ENCODE measurements at places on chromosomes 16 and 17. TPM values are rescaled to one million over a fixed set of nuclear protein-coding genes. Genes with fewer than 3 reads are reported as not detected.

DNA sequence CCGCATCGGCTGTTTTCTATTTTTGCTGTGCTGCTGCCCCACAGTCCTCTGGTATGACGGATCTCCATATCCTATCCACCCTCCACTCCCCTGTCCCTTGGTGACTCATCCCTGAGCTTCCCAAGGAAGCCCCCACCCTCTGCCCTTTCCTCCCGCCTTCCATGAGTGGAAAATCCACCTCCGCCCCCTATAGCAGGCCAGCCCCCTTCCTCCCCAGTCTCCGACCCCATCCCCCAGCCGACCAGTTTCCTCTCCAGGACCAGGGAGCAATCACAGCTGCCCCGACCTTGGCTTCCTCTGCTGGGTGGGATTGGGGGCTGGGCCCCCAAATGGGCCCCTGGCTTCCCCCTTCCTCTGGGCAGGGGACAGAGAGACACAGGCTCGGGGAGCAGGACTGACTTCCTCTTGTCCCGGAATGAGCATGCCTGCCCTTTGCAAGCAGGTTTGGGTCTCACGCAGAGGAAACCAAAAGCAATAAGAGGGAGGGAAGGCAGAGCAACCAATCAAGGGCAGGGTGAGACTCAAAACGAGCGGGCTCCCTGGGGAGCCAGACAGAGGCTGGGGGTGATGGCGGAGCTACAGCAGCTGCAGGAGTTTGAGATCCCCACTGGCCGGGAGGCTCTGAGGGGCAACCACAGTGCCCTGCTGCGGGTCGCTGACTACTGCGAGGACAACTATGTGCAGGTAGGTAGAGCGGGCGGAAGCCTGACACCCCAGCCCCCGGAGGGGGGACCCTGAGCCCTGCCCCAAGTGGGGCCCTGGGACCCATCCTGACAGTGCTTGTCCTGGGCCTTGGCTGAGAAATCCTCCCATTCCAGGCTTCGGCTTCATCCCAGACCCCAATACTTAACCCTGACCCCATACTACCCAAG is at the start of the genes ABI3 and GNGT2:
Gene ABI3 (plus strand): TSS at position 550 of the 872 bp plus-strand sequence. CDS start 18 bp downstream, at position 568.
Gene GNGT2 (minus strand): TSS at position 417 of the 872 bp plus-strand sequence. CDS start 3,152 bp downstream, outside the sequence.
- DNase-seq, result peak; percentile 87

DNA sequence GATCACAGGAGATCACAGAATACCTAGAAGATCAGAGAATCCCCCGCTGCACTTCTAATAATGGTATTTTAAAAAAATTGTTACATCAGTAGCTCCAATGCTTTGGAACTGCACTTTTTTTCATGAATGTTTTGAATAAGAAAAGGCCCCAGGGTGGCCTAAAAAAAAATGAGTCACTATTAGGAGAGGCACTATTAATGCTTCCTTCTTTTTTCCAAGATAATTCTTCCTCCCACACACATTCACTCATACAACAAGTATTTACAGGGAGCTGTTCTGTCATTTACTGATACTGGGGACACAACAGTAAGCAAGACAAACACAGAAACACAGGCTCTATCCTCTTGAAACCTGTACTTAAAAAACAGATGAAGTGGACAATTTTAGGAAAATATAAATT is 675 bp upstream of the PDZD9 start:
- no peak for DNase-seq

DNA sequence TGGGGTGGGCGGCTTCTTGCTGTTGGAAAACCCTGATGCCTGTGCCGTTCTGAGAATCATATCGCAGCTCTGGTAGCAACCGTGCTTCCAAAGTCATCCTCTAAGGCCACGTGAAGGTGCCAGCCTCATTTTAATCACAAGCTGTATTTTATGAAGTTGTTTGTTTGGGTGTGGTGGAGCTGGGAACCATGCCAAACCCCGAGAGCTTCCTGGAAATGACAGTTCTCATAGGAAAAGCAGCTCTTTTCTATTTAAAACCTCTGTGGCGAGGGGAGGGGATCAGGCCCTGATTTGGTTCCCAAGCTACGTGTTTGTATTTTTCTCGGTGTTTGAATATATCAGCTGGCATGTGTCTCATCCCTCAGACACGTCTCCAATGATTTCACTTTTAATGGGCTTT is 21.7 kb downstream of the KNOP1 start:
- peak; percentile 94 for DNase-seq

GRCh38 chr17:79438546-79439334 is 172.1 kb downstream of the RBFOX3 start:
- no peak for DNase-seq

KRT20 gene
- not detected for total RNA-seq

TNRC6C gene
- 17.5 TPM for total RNA-seq

- no peak for DNase-seq
Observed at GRCh38 chr17:77279448-77280303, 138.9 kb downstream of the SEC14L1 start.

DNA sequence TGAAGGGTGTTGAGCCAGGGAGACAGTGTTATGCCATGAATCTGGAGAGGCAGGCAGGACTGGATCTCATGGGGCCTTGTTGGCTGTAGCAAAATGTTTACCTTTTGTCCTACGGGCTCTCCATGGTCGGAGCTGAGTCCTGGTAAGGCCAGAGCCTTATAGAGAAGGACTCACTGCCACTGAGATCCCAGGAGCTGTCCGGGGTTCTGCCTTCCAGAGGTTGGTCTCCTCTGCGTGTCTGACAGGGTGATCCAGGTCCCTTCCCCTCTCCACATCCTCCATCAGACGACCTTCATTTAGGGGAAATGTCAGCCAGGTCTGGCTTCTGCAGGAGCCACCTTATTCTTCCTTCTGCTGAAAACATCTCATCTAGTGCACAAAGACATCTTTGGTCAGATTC is 285.2 kb upstream of the N4BP1 start:
- no peak for DNase-seq

DNA sequence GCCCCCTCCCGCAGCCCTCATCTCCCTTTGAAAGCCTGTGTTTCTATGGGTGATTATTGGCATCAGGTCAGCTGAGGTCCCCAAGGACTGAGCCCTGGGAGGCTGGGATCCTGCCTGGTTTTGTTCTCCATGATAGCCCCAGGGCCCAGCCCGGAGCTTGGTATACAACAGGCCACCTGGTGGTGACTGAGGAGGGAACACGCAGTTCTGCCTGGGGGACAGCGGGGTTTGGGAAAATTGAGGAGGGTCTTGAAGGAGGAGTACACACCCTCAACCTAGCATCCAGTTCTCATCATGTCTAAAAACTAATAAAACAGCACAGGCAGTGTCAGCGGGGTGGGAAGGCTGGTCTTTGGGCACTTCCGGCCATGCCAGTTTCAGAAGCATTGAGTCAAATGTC is 335.1 kb downstream of the CPPED1 start:
- DNase-seq, result no peak

GDPD3 gene
- 18.6 TPM for total RNA-seq

DNA sequence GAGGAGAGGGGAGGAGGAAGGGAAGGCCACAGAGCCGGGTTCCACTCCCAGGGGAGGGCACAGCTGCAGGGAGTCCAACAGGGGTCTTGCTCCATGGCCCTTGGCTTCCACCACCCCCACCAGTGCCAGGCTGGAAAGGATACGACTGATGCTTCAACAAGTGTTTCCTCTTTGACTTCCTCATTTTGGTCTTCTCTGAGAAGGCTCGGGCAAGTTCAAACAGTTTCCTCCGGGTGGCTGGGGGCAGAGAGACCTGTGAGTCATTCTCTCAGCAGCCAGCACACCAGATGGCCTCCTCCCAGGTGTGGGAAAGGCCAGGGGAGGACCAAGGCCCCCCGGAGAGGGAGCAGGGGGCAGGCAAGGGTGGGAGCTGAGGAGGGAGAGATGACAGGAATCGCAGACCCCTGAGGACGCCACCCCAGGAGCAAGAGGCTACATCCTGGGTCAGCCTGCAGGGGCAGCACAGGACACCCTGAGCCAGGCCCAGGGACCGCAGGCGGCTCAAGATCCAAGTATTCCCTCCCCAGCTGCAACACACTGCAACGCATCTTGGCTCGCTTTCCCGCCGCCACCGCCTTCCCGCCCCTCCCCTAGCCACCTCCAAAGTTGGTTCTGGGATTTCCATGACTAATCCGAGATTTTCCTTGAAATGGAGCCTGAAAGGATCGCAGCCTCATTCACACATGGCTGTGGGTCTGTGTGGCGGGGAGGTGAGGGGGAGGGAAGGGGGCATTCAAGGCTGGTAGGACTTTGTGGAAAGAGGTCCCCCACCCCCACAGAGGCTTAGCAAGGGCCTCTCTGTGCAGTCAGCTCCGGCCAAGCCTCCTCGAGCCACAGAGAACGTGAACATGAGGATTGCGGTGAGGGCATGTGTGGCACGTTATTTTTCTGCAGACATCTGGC is 18.4 kb upstream of the MRPS23 start:
- DNase-seq, result peak; percentile 91

- DNase-seq, result peak; percentile 75
Observed at GRCh38 chr17:65055708-65056638, 567 bp downstream of the GNA13 start.

DNA sequence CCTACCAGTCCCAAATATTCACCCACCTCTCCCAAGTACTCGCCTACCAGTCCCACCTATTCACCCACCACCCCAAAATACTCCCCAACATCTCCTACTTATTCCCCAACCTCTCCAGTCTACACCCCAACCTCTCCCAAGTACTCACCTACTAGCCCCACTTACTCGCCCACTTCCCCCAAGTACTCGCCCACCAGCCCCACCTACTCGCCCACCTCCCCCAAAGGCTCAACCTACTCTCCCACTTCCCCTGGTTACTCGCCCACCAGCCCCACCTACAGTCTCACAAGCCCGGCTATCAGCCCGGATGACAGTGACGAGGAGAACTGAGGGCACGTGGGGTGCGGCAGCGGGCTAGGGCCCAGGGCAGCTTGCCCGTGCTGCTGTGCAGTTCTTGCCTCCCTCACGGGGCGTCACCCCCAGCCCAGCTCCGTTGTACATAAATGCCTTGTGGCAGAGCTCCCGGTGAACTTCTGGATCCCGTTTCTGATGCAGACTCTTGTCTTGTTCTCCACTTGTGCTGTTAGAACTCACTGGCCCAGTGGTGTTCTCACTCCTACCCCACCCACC is 29.8 kb downstream of the POLR2A start:
- no peak for DNase-seq

DNA sequence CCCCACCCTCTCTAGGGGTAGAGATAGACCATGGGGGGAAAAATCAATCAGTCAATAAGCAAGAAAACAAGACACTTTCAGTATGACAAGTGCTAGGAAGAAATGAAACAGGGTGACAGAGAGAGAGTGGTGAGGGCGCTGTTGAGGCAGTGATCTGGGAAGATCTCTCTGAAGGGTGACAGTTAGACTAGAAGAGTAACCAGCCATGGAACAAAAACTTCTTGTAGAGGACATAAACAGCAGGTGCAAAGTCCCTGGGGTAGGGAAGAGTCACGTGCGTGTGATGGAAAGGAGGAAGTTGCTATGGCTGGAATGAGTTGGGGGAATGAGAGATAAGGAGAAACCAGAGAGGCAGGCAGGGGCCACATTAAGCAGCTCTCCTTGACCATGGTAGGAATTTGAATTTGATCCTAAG is 16.8 kb upstream of the EMP2 start:
- DNase-seq, result no peak

TMEM106A gene
- total RNA-seq, result 11.5 TPM

DNA sequence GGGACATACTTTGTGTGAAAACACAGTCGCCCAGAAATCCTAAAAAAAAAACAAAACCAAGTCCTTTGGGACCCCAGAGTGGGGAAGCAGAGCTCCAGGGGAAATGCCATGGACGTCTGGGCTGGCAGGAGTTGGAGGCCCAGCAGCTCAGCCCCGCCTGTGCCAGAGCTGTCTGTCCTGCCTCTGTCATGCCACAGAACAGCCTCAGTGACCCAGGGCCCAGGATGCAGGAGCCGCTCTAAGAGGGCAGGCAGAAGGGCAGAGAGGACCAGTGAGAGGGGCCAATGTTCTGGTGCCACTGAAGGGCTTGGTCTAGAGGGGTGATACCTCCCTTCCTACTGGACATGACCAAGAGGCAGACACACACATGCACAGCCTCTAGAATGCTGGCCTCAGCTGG is 166.2 kb downstream of the C16orf78 start:
- DNase-seq, result no peak

- peak; percentile 14 for DNase-seq
Observed at GRCh38 chr16:77062878-77063675, 127.9 kb upstream of the MON1B start.

SPATA32 gene
- not detected for total RNA-seq

DNA sequence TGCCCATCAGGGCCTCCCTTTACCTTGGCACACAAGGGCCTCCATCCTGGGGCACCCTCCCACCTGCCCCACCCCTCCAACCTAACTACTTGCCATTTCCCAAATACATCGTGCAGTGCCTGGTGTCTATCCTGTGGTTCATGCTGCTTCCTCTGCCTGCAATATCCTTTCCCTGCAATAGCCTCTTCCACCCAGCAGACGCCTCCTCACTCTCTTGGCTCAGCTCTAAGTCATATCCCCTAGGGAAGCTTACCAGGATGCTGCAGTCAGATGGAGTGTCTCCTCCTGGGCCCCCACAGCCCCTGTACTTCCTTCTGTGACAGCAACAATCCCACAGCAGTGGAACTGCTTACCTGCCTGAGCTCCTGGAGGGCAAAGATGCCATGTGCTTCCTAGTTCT is 36.7 kb downstream of the CCDC182 start:
- DNase-seq, result no peak

MLYCD gene
- 3.4 TPM for total RNA-seq

DNA sequence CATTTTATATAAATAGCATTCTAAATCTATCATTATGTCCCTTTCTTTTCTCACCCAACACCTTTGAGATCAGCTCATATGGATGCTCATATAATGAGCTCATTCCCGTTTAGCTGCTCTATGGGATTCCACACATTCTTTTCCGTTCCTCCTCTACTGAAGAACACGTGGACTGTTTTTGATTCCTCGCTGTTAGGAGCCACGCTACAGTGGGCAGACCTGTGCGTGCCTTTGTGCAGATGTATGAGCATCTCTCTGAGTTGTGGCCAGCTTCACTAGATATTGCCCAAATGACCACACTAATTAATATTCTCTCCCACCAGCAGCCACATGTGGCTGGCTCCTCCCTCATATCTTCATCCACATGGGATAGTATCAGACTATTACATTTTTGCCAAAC is 6.0 kb upstream of the TNFRSF13B start:
- no peak for DNase-seq

KCNH6 gene
- not detected for total RNA-seq

SDR42E1 gene
- 0.07 TPM for total RNA-seq

GNG13 gene
- total RNA-seq, result not detected

HBQ1 gene
- not detected for total RNA-seq

GRCh38 chr17:77602062-77602746 is 356.3 kb upstream of the TNRC6C start:
- DNase-seq, result no peak
